Panc1 (cell line): ENCODE measurements at places on chromosomes 11 and 22. TPM values are rescaled to one million over a fixed set of nuclear protein-coding genes. Genes with fewer than 3 reads are reported as not detected.

- no peak overlapping the region for H3K27ac ChIP-seq
- peaks cover 8% of the 10 kb centered on the region; the same call in 1 of the 2 replicates for H3K27me3 ChIP-seq
- H3K36me3 ChIP-seq: no peaks in the 10 kb centered on the region
- no peak for DNase-seq
- no peak overlapping the region for H3K4me3 ChIP-seq
Measured at GRCh38 chr11:134665188-134665535, 253.1 kb upstream of the B3GAT1 start.

GRCh38 chr11:9606809-9607510, 33.5 kb downstream of the WEE1 start:
- no peak for DNase-seq
- peak overlapping the region; percentile 2; the same call in 1 of the 2 replicates for H3K27ac ChIP-seq
- H3K4me1 ChIP-seq: peaks cover under 1% of the 10 kb centered on the region
- H3K4me3 ChIP-seq: no peak overlapping the region
- no peaks in the 10 kb centered on the region for H3K36me3 ChIP-seq
- H3K27me3 ChIP-seq: no peaks in the 10 kb centered on the region

APOBEC3F gene
- total RNA-seq: 7.7 TPM

DNA sequence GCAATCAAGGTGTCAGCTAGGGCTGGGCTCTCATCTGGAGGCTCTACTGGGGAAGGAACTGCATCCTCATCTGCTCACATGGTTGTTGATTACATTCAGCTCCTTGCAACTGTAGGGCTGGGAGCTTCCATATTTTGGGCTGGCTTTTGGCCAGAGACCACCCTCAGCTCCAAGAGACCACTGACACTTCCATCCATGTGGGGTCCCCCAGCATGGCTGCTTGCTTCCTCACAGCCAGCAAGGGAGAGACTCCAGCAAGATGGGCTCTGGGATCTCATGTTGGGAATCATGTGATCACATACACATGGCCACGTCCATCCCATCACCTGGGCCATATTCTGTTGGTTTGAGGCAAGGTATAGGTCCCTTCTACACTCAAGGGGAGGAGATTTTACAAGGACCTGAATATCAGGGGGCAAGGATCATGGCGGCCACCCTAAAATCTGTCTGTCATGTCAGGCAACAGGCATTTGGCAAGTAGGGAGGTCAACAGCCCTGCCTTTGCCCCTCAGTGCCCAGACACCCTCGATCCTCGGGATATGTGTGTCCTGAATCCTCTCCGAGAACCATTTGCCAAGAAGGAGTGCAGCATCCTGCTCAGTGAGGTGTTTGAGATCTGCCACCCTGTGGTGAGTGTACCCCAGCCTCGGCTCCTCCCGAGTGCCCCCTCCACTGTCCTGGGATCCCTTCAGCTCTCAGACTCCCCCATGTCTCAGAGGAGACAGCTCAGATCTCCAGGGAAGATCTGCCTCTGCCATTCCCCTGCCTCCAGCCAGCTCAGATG, 48.7 kb downstream of the OTOG start:
- H3K27me3 ChIP-seq: peaks cover 13% of the 10 kb centered on the region
- H3K27ac ChIP-seq: no peak overlapping the region
- H3K36me3 ChIP-seq: no peaks in the 10 kb centered on the region
- H3K4me1 ChIP-seq: no peaks in the 10 kb centered on the region
- no peak for DNase-seq

ALKBH8 gene
- total RNA-seq: 9.1 TPM

CBLIF gene
- total RNA-seq: not detected

SLN gene
- not detected for total RNA-seq

ACP2 gene
- 28.4 TPM for total RNA-seq

DNA sequence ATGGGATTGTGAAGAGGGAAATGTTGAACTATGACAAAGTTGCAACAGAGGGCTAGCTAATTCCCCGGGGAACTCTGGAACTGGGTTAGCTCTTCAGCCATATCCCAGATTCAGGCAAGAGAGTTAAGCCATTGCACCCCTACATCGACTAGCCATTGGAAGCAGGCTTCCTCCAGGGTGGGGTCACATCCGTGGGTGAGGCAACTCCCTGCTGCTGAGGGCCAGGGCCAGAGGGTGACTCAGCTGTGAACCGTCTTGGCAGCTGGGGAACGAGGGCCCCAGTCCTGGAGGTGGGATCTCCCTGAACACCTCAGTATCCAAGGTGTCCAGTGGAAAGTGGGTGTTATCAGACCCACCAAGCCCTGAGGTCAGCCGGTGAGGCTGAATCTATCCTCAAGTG, 41.1 kb downstream of the RPS6KA4 start:
- no peak for DNase-seq
- H3K4me3 ChIP-seq: no peak overlapping the region
- peaks cover 2% of the 10 kb centered on the region; the same call in 1 of the 2 replicates for H3K27me3 ChIP-seq
- no peaks in the 10 kb centered on the region for H3K4me1 ChIP-seq
- H3K36me3 ChIP-seq: no peaks in the 10 kb centered on the region

NARS2 gene
- total RNA-seq: 29.8 TPM

DNA sequence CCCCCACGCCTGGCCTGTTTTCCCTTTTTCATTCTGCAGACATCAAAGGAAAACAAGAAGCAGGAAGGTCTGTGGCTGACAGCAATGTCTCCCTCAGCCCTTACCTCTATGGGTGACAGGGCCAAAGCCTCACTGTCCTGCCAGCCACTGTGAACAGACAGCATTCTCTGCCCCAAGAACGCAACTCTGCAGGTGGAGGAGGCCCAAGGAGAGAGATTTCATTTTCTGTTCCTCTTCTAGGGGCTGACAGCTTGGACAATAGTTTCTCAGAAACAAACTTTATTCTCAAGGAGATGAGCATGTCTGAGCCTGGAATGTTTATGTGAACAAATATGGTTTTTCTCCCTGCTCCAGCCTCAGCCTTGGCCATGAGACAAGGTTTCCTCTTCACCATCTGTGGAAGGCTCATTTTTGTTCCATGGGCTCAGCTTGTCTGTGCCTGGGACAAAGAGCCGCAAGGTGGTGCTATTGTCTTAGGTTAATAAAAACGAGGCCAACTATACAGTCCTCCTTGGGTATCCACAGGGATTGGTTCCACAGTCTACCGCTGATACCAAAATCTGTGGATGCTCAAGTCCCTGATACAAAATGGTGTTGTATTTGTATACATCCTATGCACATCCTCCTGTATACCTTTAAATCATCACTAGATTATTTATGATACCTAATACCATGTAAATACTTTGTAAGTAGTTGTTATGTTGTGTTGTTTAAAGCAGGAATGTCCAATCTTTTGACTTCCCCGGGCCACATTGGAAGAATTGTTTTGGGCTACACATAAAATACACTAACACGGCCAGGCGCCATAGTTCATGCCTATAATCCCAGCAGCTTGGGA, 5.8 kb downstream of the PIWIL3 start:
- no peak overlapping the region for H3K4me3 ChIP-seq
- no peak for DNase-seq
- H3K27me3 ChIP-seq: no peaks in the 10 kb centered on the region
- no peaks in the 10 kb centered on the region for H3K4me1 ChIP-seq
- H3K36me3 ChIP-seq: no peaks in the 10 kb centered on the region

SMIM38 gene
- 0.46 TPM for total RNA-seq

KDM4F gene
- not detected for total RNA-seq

GRCh38 chr11:63775191-63775590, 6.6 kb upstream of the ZFTA start:
- no peak overlapping the region for H3K27ac ChIP-seq
- no peak for DNase-seq
- peaks cover 1% of the 10 kb centered on the region; the same call in 1 of the 2 replicates for H3K4me1 ChIP-seq
- no peaks in the 10 kb centered on the region for H3K36me3 ChIP-seq

DNA sequence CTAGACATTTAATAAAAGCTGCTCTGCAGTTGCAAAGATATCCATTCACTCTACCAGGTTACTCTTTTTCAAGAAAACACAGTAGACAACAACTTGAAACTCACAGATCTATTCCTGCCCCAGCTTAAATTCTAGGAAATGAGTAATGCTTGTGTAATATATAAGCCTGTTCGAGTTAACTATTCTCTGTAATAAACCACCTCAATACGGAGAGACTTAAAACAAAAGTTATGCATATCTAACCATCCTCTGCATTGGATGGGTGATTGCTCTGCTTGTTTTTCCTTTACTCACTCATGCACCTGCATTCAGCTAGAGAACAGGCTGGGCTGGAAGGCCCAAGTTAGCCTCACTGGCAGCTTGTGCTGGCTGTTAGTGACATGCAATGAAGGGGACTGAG, 13.3 kb downstream of the LRRC4C start:
- H3K36me3 ChIP-seq: no peaks in the 10 kb centered on the region
- DNase-seq: no peak
- no peaks in the 10 kb centered on the region for H3K4me1 ChIP-seq
- H3K27ac ChIP-seq: no peak overlapping the region
- no peaks in the 10 kb centered on the region for H3K27me3 ChIP-seq
- H3K4me3 ChIP-seq: no peak overlapping the region

DNA sequence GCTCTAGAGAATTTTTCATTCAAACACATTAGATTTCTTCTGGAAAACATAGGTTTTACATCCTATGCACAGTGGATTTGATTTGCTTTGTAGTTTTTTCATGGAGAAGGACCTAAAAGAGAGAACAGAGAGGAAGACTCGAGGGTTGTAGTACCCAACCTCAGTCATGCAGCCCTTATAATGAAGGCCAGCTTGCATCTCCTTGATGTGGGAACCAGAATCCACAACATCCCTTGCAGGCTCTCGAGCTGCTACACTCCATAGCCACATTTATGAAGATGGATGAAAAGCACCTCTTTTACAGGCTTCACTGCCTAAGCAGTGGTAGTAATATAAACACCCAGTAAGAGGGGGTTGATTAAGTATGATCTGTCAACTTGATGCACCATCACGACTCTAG, 9.5 kb upstream of the OR5B12 start:
- no peaks in the 10 kb centered on the region for H3K4me1 ChIP-seq
- no peak overlapping the region for H3K27ac ChIP-seq
- DNase-seq: no peak
- no peak overlapping the region for H3K4me3 ChIP-seq

DNA sequence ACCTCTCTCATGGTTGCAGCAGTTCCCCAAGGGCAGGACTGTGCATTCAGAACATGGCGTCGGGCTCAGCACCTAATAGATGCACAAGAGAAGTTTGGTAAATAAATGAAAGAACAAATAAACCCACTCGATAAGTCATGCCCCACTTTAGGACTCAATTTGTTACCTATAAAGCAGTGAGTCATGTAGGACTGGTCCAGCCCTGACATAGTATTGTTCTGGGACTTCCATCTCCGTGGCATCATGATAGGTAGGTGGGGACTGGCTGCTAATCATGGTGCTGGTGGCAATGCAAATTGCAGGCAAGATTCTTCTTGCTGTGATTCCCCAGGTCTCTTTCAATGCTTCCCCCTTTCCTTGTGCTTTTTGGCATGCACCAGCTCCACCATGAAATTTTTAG, 118.2 kb upstream of the CSNK2A3 start:
- no peak for DNase-seq
- H3K27me3 ChIP-seq: no peaks in the 10 kb centered on the region
- H3K36me3 ChIP-seq: no peaks in the 10 kb centered on the region
- H3K27ac ChIP-seq: no peak overlapping the region

- no peak overlapping the region for H3K4me3 ChIP-seq
Measured at GRCh38 chr22:32533265-32534111, 58.9 kb downstream of the FBXO7 start.

DNA sequence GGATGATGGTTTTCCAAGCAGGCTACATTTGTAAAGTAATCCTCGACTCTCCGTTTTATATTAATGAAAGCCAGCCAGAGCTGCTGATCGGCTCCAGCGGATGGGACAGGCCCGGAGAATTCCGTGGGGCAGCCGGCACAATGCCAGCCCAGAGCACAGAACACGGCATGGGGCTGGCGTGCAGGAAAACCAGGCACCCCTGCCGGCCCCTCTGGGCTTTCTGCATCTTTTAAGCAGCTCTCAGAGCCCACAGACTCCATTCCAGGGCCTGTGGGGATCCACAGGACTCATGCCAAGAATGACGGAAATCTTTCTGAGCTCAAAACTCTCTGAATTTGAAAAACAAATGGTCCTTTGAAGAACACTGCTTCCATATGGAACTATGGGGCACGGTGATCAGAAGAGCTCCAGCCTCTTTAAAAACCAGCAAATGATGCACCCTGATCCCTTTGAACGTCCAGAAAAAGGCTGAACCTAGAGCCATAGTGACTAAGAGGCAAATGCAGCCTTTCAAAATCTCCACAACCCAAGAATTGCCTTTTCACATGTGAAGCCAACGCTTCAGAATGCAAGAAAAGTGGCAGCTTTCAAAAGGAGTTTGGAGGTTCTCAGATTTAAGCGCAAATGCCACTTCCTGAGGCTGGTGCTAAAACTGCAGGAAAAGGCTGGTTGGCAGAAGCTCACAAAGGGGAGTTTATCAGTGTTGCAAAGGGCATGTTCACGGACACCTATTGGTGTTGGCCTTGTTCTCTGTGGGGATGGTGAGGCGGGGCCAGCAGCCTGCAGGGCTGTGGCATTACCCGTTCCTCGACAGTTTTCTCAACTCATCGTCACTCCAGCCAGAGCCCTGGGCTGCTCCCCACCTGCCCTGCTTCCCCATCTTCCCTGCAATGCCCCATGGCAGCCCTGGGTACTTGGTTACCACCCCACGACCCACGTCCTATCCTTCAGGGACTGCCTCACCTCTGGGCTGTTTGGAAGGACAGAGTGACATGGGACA, 212.5 kb downstream of the CTTN start:
- H3K27me3 ChIP-seq: no peaks in the 10 kb centered on the region
- H3K36me3 ChIP-seq: no peaks in the 10 kb centered on the region
- H3K4me3 ChIP-seq: no peak overlapping the region
- no peaks in the 10 kb centered on the region for H3K4me1 ChIP-seq
- DNase-seq: no peak
